ENCODE measurements at places on chromosomes 7 and 10.

GRCh38 chr7:4845740-4846142 is 16.1 kb downstream of the PAPOLB start:
- DNase-seq: no peak

DNA sequence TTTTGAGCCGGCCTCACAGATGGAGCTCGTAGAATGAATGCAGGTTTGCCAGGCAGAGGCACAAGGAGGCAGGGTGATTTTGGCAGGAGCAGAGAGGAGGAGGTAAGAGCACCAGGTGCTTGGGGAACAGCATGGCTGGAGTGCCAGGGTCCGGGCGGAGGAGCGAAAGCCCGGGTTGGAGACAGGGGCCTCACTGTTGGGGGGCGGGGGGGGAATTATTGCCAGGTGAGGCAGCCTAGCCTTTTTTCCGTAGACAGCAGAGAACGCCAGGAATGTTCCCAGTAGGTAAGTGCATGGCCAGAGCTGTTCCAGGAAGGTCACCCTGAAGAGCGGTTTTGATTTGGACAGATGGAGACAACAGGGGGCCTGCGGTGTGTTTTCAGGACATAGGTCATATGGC is 9.5 kb downstream of the SRRM3 start:
- DNase-seq: no peak

GRCh38 chr10:48606530-48607355 is 1.9 kb upstream of the ARHGAP22 start:
- DNase-seq: no peak

GRCh38 chr7:69882269-69882668 is 284.0 kb downstream of the AUTS2 start:
- DNase-seq: no peak

DNA sequence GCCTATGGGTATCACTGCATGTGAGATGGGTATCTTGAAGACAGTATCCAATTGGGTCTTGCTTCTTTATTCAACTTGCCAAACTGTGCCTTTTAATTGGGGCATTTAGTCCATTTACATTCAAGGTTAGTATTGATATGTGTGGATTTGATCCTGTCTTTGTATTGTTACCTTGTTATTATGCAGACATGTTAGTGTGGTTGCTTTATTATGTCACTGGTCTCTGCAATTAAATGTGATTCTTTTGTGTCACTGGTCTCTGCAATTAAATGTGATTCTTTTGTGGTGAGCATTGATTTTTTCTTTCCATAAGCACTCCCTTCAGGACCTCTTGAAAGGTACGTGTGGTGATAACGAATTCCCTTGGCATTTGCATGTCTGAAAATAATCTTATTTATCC is 357.8 kb upstream of the STEAP1 start:
- no peak for DNase-seq

GRCh38 chr7:80475383-80475782 is 36.5 kb downstream of the GNAT3 start:
- no peak for DNase-seq

- DNase-seq: no peak
Measured at GRCh38 chr10:86308056-86308455, 58.5 kb downstream of the GRID1 start.

- no peak for DNase-seq
Measured at GRCh38 chr10:117461766-117462423, 80.7 kb upstream of the EMX2 start.

DNA sequence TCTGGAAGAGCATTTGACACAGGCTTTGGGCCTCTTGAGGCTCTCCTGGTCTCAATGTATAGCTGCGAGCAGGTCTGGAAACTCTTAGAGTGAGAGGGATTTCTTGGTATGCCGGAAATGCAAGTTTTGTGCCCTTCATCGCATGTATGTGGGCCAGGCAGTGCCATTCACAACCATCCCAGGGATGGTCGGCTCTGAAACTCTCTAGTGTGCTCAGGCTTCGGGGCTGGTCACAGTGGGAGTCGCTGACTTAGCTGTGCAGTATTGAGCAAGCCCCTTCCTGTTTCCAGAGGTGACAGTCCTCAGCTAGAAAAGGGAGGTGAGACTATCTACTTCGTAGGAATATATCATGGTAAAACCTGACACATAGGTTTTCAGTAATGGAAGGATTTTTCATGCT is 2.0 kb upstream of the AOAH start:
- no peak for DNase-seq

DNA sequence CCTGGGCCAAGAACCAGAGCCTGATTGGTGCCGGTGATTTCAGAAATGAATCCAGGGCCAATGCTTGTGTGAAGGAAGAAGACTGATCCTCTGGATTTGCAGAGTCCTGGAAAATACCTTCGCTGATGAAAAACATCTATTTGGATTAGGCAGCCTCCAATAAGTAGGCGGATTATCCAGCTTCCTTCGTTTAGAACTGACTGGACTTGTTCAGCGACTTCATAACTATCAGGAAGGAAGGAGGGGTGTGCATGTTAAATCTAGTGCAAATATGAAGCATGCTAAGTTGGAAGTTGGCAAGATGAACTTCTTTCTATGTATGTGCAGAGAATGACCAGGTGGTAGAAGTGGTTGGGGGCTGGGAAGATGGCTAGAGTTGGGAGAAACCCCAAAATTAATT is 41.0 kb downstream of the NKX2-3 start:
- DNase-seq: no peak

DNA sequence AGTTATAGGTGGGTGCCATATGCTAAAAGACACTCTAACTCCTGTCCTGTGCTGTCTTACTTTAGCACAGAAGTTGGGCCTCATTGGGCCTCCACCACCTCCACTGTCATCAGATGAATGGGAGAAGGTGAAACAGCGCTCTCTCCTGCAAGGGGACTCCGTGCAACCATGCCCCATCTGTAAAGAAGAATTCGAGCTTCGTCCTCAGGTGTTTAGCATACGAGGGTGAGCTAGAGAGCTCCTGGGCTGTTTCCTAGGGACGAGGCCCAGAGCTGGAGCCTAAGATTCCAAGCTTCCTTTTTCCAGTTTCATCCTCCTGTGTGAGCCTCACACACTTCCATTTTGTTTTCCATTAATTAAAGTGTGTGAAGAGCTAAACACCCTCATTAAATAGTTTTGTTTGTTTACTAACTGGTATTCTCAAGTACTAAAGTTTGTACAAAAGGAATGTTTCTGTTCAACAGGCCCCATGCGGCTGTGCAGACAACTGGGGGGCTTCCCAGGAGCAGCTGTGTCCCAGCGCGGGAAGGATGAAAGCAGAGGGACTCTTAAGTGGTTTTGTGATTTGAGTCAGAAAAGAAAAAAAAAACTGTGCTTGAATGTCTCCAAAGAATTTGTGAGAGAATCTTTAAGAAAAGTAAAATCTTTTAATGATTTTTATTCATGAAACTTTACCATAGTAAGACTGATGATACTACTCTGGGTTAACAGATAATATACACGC is 14.1 kb downstream of the RNF32 start:
- DNase-seq: no peak

DNA sequence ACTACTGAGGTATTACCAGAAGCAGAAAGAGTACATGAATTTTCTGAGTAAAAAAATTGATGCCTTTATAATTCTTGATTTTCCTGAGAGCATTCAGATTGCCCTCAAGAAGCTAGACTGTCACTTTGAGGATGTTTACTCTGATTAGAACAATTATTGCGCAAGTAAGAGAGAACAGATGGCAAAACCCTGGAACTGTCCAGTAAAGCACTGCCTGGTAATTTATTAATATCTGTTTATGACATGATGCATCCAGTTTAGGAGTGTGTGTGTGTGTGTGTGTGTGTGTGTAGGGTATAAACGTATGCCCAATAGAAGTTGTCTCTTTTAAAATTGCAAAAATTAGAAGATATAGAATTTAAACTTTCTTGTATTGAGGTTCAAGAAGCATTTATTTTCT is 379.7 kb downstream of the PHTF2 start:
- no peak for DNase-seq

DNA sequence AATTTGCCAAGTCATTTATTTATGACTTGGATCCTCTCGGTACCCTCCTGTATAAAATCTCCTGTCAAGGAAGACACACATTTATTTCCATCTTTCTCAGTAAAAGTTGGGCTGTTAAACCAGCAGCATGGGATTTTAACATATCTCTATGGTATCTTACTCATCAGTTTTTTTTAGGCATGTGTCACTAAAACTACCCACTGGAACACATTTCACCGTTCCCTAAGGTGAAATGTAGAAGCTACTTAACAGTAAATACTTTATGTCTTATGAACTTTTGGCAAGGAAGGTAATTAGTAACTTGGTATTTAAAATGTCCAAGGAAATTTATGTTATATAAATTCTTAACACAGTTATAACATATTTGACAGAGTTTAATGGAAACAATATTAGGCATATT is 152.5 kb upstream of the HDAC9 start:
- no peak for DNase-seq
